Stimulated activated memory B cell treated with anti-CD40 and anti-IgM and Interleukin-4, amounts not matched to agents 10 μg/mL and 1 μg/mL and 100 μg/mL, for 72 hours (primary cell): ENCODE measurements at places on chromosomes 13 and 19.

GRCh38 chr13:48334534-48335127, 31.1 kb downstream of the RB1 start:
- no peak for ATAC-seq
- H3K27ac ChIP-seq = no peak overlapping the region
- H3K4me3 ChIP-seq = no peak overlapping the region

DNA sequence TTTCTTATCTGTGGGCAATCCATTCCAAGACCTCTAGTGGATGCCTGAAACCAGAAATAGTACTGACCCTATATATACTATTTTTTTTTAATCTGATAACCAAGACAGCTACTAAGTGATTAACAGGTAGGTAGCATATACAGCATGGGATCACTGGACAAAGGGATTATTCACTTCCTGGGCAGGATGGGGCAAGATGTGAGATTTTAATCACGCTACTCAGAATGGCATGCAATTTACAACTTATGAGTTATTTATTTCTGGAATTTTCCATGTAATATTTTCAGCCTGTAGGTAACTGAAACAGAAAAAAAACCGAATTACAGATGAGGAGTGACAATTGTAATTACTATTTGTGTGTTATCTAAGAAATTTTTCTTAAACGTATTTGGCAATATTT, 41.2 kb downstream of the ZIC2 start:
- peaks cover 7% of the 10 kb centered on the region for H3K27me3 ChIP-seq
- H3K36me3 ChIP-seq = no peaks in the 10 kb centered on the region
- H3K4me1 ChIP-seq = no peaks in the 10 kb centered on the region
- ATAC-seq = no peak
- H3K27ac ChIP-seq = no peak overlapping the region

- no peak overlapping the region for H3K4me3 ChIP-seq
- no peak for ATAC-seq
- no peaks in the 10 kb centered on the region for H3K36me3 ChIP-seq
- no peak overlapping the region for H3K27ac ChIP-seq
Measured at GRCh38 chr19:29779921-29780320, 31.9 kb upstream of the CCNE1 start.

GRCh38 chr13:57629821-57630235, 1.7 kb upstream of the PCDH17 start:
- H3K27me3 ChIP-seq = peaks cover 50% of the 10 kb centered on the region
- peak overlapping the region; percentile 53 for H3K4me3 ChIP-seq

DNA sequence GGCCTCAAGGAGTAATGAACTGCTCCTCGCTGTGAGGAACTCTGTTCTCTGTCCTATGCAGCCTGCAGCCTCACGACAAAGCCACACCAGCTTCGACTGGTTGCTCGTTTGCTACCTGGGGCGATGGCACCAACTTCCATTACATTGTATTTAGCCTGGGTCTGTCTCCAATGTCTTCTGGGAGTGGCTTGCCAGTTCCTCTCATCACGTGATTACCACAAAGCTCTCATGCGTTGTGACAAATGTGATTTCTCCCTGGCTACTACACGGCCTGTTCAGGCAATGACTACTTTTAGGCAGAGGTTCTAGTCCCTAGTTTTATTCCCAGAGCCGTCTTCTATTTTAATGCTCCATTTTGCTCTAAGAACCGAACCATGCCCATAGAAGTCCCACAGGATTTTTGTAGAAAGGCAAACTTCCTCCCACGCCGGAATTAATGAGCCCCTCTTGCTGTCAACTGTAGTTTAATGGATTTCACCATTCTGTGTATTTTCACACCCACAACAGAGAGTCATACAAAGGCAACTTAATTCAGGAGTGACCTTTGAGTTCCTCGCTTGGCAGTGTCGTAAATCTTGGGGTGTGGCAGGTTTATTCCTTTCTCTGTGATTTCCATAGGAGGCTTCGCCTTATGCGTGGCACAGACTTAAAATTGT, 351.9 kb downstream of the EFNB2 start:
- H3K4me1 ChIP-seq = no peaks in the 10 kb centered on the region
- H3K4me3 ChIP-seq = no peak overlapping the region
- no peaks in the 10 kb centered on the region for H3K36me3 ChIP-seq
- ATAC-seq = no peak

GRCh38 chr13:41302743-41303142, 8.3 kb upstream of the NAA16 start:
- peaks cover 9% of the 10 kb centered on the region for H3K27me3 ChIP-seq
- no peaks in the 10 kb centered on the region for H3K4me1 ChIP-seq
- ATAC-seq = no peak

GRCh38 chr13:66578305-66578704, 651.8 kb downstream of the PCDH9 start:
- no peak overlapping the region for H3K4me3 ChIP-seq
- ATAC-seq = no peak
- H3K27me3 ChIP-seq = no peaks in the 10 kb centered on the region
- H3K27ac ChIP-seq = no peak overlapping the region

DNA sequence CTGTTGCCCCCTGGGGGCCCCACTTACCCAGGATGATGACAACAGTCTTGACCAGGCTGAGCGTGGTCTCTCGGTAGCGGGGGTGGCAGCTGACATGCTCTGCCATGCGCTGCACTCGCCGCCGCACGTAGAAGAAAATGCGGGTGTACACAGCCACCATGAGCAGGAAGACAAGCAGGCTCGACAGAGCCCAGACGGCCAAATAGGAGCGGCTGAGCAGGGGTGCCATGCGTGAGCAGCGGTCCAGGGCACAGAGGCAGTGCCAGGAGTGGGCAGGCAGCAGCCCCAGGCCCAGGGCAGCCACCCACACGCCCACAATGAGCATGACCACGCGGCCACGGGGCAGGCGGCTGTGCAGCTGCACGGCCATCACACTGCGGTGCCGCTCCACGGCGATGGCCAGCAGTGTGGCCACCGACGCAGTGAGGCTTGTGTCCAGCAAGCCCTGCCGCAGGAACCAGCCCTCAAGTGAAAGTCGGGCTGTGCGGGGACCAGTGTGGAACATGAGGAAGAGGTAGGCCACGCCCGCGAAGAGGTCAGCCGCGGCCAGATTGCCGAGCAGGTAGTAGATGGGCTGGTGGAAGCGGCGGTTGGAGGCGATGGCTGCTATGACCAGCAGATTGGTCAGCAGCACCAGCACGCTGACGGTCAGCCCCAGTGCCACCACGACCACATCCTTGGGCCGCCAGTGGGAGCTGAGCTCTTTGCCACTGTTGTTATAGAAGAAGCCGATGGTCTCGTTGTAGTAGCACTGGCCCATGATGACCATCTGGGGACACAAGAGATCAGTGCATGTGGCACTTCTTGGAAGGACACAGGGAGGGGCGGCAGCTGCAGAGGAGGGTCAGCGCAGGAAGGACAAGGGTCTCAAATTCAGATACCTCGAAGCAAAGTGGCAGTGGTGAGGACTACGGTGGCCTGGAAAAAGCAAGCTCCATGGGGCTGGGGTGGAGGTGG, 1.2 kb downstream of the LPAR2 start:
- peak overlapping the region; percentile 88 for H3K27ac ChIP-seq
- peaks cover 35% of the 10 kb centered on the region for H3K36me3 ChIP-seq
- H3K4me1 ChIP-seq = peaks cover 37% of the 10 kb centered on the region
- no peaks in the 10 kb centered on the region for H3K27me3 ChIP-seq

DNA sequence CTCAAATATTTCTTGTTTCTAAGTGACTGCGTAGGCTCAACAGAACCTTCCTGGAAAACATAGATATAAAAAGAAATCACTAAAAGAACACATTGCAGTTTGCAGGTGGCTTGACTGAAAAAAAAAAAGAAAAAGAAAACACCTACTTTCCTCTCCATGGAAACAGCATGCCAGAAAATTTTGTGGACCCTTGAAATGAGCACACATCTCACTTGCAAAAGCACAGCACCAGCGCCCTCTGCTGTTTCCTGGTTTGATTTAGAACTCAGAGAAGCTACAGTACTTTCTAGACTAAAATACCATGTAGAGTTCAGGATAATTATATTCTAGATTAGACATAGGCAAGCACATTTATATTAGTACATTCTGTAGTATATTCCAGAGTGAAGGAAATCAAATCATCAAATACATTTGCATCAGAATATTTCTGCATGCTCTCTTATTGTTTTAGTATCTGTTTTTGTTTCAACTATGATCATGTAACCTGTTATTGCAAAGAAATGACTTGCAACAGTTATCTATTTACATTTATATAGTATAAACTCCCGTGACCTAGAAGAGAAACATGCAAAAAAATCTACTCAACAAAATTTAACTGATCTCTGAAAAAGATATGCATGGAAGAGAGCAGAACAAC, 22.3 kb upstream of the XPO4 start:
- H3K27me3 ChIP-seq = no peaks in the 10 kb centered on the region
- H3K27ac ChIP-seq = no peak overlapping the region
- H3K4me1 ChIP-seq = no peaks in the 10 kb centered on the region
- ATAC-seq = no peak

- no peak for ATAC-seq
- no peaks in the 10 kb centered on the region for H3K36me3 ChIP-seq
- H3K27me3 ChIP-seq = no peaks in the 10 kb centered on the region
- H3K4me1 ChIP-seq = no peaks in the 10 kb centered on the region
- H3K27ac ChIP-seq = no peak overlapping the region
Measured at GRCh38 chr13:92804926-92805325, 421.7 kb upstream of the GPC6 start.

DNA sequence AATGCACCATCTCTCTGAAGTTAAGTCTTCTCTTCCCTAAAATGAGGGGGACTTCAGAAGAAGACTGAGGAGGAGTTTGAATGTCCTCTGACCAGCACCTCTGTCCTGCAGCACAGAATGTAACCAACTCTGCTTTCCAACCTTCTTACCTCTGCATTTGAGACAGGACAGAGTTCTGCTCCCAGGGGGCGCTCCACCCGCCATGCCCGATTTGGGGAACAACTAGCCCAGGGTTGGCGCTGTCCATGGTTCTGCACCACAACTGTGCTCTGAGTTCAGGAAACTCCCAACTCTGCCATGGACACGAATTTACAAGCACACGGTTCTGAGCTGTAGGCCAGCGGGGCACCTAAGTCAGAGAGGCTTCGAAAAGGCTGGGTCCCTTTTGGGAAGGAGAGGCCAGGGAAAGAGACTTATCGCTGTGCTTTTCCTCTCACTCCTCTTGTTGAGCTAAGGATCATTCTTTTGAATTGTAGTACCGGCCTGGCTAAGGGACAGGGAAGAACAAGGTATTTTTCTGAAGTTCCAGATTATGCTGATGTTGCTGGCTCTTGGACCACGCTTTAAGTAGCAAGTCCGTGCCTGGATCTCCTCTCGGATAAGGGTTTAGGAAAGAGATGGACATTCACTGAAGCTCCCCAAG, 22.2 kb downstream of the SIGLEC5 start:
- peak overlapping the region; percentile 38 for H3K4me3 ChIP-seq
- peaks cover 66% of the 10 kb centered on the region for H3K36me3 ChIP-seq
- ATAC-seq = no peak
- peaks cover 78% of the 10 kb centered on the region for H3K4me1 ChIP-seq

GRCh38 chr19:54138489-54139256, 1.1 kb downstream of the CNOT3 start:
- H3K4me1 ChIP-seq = peaks cover 55% of the 10 kb centered on the region
- peak overlapping the region; percentile 97 for H3K27ac ChIP-seq
- peak overlapping the region; percentile 90 for H3K4me3 ChIP-seq
- H3K27me3 ChIP-seq = no peaks in the 10 kb centered on the region

- H3K27me3 ChIP-seq = no peaks in the 10 kb centered on the region
- no peak for ATAC-seq
- H3K27ac ChIP-seq = no peak overlapping the region
- H3K4me3 ChIP-seq = no peak overlapping the region
Measured at GRCh38 chr13:40121722-40122121, 466.3 kb downstream of the COG6 start.

- peaks cover under 1% of the 10 kb centered on the region for H3K4me1 ChIP-seq
- no peak overlapping the region for H3K27ac ChIP-seq
- no peak for ATAC-seq
- H3K36me3 ChIP-seq = peaks cover 84% of the 10 kb centered on the region
- H3K27me3 ChIP-seq = no peaks in the 10 kb centered on the region
Measured at GRCh38 chr19:43739439-43740235, 15.1 kb downstream of the SMG9 start.

GRCh38 chr19:11699931-11700794, 38.6 kb downstream of the ZNF823 start:
- H3K36me3 ChIP-seq = no peaks in the 10 kb centered on the region
- H3K4me1 ChIP-seq = peaks cover 7% of the 10 kb centered on the region
- H3K27me3 ChIP-seq = peaks cover 28% of the 10 kb centered on the region
- ATAC-seq = no peak
- no peak overlapping the region for H3K27ac ChIP-seq

GRCh38 chr13:94646904-94647303, 45.2 kb downstream of the GPR180 start:
- H3K4me1 ChIP-seq = no peaks in the 10 kb centered on the region
- no peak for ATAC-seq
- H3K27me3 ChIP-seq = no peaks in the 10 kb centered on the region

DNA sequence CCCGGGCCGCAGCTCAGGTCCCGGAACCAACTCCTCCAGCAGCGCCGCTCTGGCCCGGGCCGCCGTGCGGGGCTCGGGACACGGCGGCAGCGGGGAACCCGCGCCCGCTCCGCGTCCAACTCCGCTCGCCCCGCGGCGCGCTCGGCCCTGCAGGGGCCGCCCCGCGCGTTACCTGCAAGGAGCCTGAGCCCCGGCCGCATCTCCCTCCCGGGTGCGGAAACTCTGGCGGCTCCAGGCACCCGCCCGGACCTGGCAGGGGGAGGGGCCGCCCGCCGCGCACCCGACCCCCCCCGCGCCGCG, at the start of gene TMTC4:
Gene TMTC4 (minus strand): TSS at position 224 of the 300 bp plus-strand sequence. CDS start 4,433 bp downstream, outside the sequence.
- peak within 1 kb of the TSS; percentile 91 for H3K4me3 ChIP-seq
- peak within 1 kb of the TSS; percentile 79 for H3K27ac ChIP-seq

GRCh38 chr19:47391510-47392223, 27.7 kb downstream of the MEIS3 start:
- peaks cover 13% of the 10 kb centered on the region for H3K4me1 ChIP-seq
- ATAC-seq = peak; percentile 74
- H3K27me3 ChIP-seq = peaks cover 53% of the 10 kb centered on the region

DNA sequence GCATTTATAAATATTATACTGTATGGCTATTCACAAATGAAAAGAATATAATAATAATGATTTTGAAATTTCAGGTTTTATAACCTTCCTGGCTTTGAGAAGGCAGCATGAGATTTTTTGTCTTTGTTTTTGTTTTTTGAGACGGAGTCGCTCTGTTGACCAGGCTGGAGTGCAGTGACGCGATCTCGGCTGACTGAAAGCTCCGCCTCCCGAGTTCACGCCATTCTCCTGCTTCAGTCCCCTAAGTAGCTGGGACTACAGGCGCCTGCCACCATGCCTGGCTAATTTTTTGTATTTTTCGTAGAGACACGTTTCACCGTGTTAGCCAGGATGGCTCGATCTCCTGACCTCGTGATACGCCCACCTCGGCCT, 64.1 kb downstream of the ZNF429 start:
- peak; percentile 34 for ATAC-seq
- H3K4me1 ChIP-seq = no peaks in the 10 kb centered on the region
- H3K4me3 ChIP-seq = peak overlapping the region; percentile 85
- H3K27me3 ChIP-seq = no peaks in the 10 kb centered on the region
